ENCODE measurements at places on chromosomes 5 and 9.

- no peak for DNase-seq
These were observed 40.6 kb upstream of the MAP1B start for GRCh38 chr5:72066705-72067107.

DNA sequence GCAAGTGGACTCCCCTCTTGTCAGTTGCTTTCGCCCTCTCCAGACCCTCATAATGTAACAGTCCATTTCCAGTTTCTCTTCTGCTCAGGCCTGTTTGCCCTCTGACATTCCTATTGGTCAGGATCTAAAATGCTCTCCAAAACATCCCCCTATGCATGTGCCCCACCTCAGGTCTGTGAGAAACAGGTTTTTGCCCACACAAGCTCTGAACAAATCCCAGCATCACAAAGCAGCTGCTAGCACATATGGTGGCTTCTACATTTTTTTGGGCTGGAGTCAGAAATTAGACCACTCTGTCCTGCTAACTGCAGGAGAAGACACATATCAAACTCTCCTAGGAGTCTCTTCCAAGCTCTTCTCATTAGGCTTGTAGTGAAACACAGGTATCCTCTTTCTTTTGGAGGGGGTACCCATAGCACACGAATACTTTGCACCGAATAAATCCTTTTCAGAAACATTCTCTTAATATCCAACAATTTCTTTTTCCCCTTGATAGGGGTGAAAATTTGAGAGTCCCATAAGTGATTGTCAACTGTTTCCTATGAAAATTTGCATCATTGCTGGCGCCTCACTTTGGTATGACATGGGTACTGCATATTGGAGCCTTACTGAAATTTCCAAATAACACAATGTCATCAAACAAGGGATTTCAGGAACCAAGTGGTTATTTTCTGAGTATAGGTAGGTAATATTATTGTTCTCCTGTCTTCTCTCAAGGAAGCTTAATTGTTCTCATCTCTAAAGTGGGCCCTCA, 19.3 kb upstream of the HSPA9 start:
- DNase-seq = no peak

- DNase-seq = no peak
These were observed 235.4 kb upstream of the TAS2R1 start for GRCh38 chr5:9865574-9865973.

- no peak for DNase-seq
These were observed 103.7 kb downstream of the RFK start for GRCh38 chr9:76290555-76290954.

- DNase-seq = no peak
These were observed 241.6 kb downstream of the SYK start for GRCh38 chr9:91043056-91043810.

DNA sequence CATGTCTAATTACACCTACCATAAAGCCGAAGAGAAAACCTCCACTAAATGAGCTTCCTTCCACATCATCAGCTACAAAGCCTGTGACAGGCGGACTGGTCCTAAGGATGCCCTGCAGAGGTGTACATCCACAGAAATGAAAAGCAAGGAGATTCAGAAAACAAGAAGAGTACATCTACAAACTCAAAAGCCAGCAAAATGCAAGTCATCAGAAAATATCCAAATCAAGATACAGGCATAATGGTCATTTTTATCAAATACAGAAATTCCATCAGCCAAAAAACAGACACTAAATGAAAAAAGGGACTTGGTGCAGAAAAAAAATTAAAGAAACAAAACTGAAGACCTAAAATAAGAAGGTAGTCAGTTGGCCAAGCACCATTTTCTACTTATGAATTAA, 79.7 kb downstream of the FRMD3 start:
- DNase-seq = no peak

DNA sequence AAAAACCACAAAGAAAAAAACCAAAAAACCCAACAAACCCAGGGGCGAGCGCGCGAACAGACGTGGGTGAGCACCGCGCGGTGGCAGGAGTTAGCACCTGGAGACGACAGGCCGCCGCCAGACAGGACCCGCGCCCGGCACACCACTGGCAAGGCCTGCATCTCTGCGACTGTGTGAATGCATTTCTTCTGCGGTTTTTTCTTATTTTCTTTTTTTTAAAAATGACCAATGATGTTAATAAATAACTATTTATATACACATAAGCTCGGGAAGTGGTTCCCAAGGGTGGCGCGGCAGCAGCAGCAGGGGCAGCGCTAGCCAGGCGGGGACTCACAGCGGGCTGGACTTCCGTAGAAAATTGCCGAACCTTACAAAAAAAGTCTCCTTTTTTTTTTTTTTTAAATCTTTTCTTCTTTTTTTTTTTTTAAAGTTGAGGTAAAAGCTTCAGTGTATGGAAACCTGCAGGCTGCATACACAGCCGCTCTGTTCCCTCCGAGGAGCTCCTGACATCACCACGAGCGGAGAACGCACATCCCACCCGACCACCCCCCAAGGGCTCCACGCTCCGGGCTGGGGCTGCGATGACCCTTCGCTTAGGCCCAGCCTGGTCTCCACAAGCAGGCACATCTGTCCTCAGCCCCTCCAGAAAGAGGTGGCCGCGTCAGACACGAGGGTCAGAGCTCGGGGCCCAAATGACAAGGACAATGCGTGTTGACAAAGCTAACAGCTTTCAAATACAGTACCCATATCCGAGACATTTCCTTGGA, 7.4 kb downstream of the BRD3OS start:
- no peak for DNase-seq

GRCh38 chr5:159181152-159181551, 28.2 kb downstream of the RNF145 start:
- no peak for DNase-seq

Data from CD4-positive, alpha-beta T cell treated with Interleukin-4 for 1 hour (primary cell).